ENCODE measurements at places on chromosomes 5 and 9.
A peak's percentile ranks its signal among the peaks of the same experiment; 100 is the strongest.

DNA sequence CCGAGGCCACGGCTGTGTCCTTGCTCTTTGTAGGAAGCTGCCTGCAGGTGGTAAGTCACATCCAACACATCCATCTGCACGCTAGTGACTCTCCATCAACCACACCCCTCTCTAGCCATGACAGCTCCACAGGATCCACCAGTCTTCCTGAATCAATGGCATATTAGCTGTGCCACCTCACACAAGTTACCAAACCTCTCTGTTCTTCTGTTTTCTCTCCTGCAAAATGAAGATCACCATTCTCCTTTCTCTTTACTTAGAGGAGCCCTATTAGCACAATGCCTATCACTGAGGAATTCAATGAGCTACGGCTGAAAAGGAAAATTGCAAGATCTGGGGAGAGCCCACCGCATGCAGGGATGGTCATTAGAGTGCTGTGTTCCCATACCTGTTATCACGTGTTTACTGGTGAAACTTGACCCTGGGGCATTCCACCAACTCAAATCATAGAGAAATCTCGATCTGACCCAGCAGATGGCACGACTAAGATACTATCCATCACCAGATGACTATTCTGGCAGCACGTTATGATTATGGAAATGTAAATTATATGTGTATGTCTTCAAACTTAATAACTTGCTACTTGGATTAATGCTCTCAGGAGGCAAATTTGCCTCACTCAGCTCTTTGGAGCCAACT lies 20.9 kb downstream of the WHRN start:
- no peak for DNase-seq

GRCh38 chr5:133141746-133142145 lies 89.9 kb downstream of the HSPA4 start:
- DNase-seq, result no peak

- DNase-seq, result no peak
Observed at GRCh38 chr5:68055686-68056085, 159.9 kb upstream of the PIK3R1 start.

- DNase-seq, result no peak
Observed at GRCh38 chr9:136484153-136485048, 1.6 kb upstream of the SEC16A start.

DNA sequence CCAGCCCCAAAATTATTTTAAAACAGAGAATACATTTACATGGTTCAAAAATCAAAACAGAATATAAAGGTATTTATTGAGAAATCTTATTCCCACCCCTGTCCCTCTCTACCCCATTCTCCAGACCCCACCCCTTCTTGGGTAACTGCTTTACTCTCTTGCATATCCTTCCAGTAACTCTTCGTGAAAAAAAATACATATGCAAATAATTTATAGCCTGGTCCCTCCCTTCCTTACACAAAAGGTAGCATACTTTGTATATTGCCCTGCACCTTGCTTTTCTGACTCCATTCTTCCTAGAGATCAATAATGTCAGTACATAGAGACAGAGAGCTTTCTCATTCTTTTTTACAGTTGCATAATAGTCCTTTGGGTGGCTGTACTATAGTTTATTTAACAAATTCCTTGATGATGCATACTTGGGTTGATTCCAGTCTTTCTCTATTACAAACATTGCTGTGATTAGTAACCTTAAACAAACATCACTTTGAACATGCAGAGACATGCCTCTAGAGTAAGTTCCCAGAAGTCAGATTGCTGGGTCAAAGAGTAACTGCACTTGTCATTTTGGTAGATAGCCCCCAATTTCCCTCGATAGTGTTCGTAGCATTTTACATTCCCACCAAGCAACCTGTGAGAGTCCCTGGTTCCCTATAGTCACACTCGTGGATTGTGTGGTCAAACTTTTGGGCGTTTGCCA lies 47.9 kb downstream of the STOM start:
- no peak for DNase-seq

DNA sequence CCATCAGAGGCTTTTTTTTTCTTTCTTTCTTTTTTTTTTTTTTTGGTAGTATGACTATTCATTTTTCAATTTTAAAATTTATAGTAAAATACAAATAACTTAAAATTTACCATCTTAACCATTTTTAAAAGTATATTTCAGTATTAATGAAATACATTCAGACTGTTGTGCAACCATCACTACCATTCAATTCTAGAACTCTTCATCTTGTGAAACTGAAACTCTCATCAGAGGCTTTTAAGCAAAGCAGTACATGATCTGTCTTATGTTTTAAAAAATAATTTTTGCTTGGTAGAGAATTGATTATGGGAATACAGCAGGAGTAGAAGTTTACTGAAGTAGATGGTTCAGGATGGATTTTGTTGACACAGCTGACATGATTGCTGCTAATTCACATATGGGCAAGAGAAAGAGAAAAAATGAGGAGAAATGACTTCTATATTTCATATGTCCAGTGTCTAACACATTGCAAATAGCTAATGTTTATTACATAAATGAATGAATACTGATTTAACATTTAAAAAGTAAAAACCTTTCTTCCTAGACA lies 13.4 kb downstream of the ELOVL7 start:
- DNase-seq, result no peak

DNA sequence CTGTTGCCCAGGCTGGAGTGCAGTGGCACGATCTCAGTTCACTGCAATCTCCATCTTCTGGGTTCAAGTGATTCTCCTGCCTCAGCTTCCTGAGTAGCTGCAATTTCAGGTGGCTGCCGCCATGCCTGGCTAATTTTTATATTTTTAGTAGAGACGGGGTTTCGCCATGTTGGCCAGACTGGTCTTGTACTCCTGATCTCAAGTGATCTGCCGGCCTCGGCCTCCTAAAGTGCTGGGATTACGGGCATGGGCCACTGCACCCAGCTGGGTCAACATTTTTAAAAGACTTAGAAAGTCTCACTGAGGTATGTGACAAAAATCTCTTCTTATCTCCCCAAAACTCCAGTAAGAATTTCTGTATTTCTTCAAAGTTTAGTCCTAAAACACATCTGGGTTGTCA lies 211.6 kb downstream of the CTNND2 start:
- DNase-seq, result no peak

GRCh38 chr9:102518324-102518723 lies 476.8 kb upstream of the CYLC2 start:
- DNase-seq, result no peak

DNA sequence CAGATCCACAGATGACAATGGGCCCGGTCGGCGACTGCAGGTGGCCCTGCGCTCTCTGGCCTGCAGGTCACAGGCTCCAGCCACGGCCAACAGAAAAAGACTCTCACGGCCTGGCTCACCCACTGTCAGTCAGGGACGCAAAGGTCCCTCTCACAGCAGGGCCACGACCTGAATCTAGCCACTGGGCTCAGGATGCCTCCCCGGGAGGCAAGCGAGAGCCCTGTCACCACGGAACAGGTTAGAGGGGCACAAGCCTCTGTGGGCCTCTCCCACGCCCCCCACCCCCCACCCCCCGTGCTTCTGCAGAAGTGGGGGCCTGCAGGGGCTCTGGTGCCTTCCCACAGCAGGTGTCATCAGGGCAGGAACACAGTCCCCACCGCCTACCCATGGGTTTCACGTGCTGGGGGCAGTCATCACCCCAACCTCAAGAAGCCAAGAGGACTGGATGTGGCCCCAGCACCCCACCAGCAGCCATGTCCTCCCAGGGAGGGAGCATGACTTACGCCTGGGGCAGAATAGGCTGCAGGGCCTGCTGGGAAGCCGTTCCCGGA lies 17.3 kb upstream of the EGFL7 start:
- DNase-seq, result no peak

DNA sequence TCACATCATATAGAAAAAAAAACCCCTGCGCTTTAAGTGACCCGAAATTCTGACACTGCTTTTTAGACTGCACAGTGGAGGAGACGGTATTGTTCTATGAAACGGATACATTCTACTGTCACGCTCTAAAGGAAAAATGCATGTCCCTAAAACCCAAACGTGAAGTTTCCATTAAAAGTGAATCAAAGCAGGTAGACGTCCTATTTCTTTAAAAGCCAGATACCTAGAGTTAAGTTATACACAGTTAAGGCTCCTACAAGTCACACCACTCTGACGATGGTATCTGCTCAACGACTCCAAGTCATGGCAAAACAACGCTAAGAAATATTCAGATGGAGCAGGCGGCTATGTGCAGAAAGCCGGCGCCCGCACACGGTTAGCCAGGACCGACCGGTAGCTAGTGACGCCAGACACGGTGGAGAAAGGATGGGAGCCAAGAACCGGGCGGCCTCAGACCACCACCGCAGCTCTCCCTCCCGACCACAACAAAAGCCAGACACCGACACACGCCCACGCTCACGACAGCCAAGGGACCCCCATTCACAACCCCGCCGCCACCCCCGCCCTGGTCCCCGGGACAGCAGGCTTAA lies 734 bp downstream of the SKP1 start:
- no peak for DNase-seq

GRCh38 chr9:93459432-93459847 lies 6.1 kb upstream of the FAM120AOS start:
- no peak for DNase-seq

GRCh38 chr5:120703918-120704587 lies 240.0 kb downstream of the PRR16 start:
- DNase-seq, result no peak

GRCh38 chr9:77427256-77427927 lies 220.7 kb downstream of the GNA14 start:
- DNase-seq, result no peak

GRCh38 chr5:163305655-163306054 lies 131.7 kb upstream of the CCNG1 start:
- no peak for DNase-seq

DNA sequence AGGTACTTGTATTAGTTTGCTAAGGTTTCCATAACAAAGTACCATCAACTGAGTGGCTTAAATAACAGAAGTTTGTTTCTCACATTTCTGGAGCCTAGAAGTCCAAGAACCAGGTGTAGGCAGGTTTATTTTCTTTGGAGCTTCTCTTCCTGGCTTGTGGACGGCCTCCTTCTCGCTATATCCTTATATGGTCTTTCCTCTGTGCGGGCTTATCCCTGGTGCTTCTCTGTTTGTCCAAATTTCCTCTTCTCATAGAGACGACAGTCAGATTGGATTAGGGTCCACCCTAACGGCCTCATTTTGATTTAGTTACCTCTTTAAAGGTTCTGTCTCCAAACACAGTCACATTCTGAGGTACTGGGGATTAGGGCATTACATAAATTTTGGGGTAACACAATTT lies 88.3 kb downstream of the RMI1 start:
- DNase-seq, result no peak

GRCh38 chr5:117943541-117943940 lies 1044.8 kb downstream of the DTWD2 start:
- no peak for DNase-seq

DNA sequence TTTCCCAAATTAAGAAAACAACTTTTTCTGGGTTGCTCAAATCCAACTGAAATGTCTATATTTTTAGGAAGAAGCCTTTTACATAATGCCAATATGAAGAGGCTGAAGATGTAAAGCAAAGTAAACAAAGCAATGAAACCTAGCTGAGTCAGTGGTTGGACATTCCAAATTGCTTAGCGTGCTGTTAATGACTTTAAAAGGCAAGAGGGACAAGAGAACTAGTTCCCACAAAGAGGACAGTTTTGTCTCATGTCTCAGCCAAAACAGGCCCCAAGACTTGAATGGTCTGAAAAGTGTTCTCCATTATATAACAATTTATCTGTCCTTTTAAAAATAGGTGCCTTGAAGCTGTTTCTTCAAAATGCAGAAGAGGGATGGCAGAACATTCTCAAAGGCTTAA lies 407.0 kb downstream of the ENC1 start:
- no peak for DNase-seq

DNA sequence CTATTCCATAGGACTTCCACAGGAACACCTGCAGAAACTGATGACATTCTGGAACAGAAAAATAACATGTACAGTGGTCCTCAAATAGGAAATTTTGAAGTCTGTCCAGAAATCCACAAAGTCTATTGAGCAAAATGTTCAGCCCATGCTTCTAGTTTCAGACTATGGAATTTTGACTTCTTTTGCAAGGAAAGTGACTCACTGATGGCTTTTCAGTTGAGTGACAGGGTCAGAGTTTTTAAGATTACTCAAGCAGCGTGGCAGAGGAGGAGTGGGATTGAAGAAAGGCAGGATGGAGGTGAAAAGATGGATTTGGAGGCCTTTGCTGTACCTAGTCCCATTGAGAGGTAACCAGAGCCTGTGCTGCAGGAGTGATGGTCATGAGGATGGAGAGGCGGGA lies 151.5 kb downstream of the GOLPH3 start:
- no peak for DNase-seq

GRCh38 chr5:59988396-59988795 lies 94.9 kb upstream of the PDE4D start:
- DNase-seq, result no peak

- DNase-seq, result no peak
Observed at GRCh38 chr5:151870820-151871219, 53.8 kb downstream of the GLRA1 start.

DNA sequence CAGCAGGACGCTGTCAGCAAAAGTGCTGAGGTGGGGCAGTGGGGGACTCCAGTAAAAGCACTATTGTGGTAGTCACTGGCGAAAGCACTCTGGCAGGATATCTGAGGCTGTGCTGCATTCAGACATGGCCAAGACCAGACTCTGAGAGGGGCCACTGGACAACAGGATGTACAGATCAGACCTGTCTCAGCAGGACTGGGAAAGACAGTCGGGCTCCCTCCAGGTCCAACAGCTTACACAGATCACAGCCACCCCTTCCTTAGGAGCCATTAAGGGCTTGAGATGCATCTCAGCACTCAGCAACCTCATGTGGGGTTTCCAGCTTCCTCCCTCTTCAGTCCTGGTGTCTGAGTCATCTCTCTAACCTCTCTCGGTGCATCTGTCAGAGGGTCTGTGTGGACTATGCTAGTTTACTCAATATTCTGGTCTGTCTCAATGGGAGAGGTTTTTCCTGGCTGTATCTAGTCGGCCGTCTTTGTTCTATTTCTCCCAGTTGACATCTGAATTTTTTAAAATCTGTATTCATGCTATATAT lies 154.5 kb downstream of the CWC27 start:
- no peak for DNase-seq

- no peak for DNase-seq
Observed at GRCh38 chr9:31084350-31084749, 1300.1 kb upstream of the ACO1 start.

GRCh38 chr5:140966293-140967225 lies at the start of gene PCDHAC2:
Gene PCDHAC2, plus strand, starts transcription at chr5:140966476. Its CDS starts 291 bp downstream, at chr5:140966767.
- DNase-seq, result no peak

- peak; percentile 92 for DNase-seq
Observed at GRCh38 chr5:1734271-1734907, 65.2 kb downstream of the MRPL36 start.

GRCh38 chr9:37565661-37566618 lies 10.2 kb downstream of the FBXO10 start:
- DNase-seq, result no peak

GRCh38 chr5:79886456-79886855 lies 104.6 kb downstream of the MTX3 start:
- DNase-seq, result no peak

Measured in vagina (tissue), 2 donors.